ENCODE measurements at places on chromosomes 1 and 21.
A peak's percentile ranks its signal among the peaks of the same experiment; 100 is the strongest.

- DNase-seq = no peak
These were observed 621.4 kb downstream of the KIF26B start for GRCh38 chr1:245776139-245776538.

DNA sequence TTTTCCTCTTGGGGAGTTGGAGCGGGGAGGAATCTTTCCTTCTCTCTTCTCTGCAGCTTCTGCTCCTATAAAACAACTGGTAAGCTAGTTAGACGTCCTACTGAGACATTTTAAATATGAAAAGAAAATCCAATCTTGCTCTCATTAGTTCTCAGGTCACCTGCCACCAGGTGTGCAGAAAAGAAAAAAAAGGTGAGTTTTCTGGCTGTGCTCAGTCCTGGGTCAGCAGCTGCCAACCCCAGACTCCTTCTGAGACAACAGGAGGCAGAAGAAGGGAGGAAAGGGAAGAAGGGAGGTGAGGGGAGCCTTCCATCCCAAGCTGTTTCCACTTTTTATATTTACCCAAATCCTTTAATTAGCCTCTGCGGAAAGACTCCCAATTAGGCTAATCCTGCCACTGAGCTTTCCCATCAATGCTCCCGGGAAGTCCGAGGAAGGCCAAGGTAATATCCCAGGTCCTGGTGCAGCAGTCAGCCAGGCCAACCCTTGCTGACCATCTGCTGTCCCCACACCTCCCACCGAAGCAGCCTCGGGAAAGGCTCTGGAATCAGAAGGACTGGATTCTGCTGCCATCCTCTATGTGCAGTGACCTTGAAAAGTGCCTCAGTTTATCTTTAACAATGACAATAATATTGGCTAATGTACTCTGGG is 33.4 kb downstream of the GLIS1 start:
- DNase-seq = no peak

DNA sequence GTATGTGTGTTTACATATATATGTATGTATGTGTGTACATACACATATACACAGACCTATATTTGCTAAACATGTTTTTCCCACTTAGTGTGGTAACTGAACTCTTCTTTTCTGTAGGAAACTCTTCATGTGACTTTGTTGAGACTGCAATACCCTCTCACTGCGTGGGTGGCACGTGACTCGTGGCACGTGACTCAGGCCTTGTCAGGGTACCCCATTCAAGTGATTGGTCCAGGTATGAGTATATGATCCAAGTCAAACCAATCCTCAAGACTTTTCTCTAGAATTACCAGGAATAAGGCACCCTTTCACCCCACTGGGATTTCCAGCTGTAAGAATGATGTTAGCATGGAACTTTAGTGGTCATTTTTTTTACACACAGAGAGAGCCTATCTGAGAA is 149.2 kb upstream of the KCNK2 start:
- DNase-seq = no peak

DNA sequence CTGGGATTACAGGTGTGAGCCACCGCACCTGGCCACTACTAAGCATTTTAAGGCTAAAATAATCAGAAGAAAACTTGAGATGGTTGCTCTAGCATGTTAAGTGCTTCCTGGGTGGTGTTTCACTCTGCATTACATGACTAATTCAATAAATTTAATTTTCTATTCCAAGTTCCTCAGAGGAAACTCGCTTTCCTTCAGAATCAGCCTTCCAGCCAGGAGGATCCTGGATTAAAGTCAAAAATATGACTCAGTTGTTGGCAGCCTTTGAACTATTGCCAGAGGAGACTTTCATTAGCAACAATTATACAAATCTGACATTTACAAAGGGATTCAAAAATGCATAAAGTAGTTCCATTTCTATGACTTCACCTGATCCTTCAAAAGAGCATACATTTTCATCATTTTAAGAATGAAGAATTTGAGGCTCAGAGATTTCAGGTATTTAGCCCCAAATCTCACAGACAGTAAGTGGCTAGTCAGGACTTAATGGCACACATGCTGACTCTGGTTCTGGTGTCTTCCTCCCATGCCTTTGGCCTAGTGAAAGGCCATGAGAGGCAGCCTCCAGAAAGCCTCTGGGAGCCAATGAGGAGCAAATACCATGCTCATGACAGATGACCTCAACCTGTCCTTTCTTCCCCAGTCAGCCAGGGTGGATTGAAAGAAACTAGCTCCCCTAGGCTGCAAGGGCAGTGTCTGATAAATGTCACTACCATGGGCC is 115.7 kb downstream of the MAP3K21 start:
- no peak for DNase-seq

GRCh38 chr21:34922479-34922878 is 126.6 kb downstream of the RUNX1 start:
- DNase-seq = no peak

- no peak for DNase-seq
These were observed 55.8 kb downstream of the SLC45A1 start for GRCh38 chr1:8373581-8374241.

DNA sequence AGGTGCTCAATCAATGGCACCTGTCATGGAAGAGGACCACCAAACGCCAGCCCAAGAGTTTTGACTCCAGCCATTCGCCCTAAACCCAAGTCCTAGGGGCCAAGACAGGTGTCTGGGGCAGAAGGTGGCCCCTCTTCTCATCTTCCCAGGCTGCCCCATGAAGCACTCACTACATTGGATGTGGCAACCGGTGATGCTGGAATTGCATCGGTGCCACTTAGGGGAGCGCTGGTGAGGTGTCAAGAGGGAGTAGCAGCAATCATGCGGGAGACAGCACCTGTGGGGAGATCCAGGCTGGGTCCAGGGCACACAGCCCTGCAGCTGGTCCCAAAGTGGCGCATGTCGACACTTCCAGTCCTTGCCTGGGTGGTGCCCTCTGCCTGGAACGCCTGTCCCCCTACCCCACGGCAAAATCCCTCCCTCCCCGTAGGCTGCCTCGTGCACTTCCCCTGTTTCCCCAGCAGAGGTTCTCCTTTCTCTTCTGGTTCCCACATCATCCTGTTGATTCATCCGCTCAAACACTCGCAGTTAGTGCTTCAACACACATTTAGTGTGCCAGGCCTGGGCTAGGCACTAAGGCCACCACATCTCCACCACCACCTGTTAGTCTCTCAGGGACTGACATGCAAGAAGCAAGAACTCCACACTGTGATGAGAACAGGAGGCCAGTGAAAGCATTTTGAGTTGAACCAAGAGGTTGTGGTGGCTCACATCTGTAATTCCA is 18.5 kb downstream of the PLA2G2D start:
- DNase-seq = peak; percentile 57

DNA sequence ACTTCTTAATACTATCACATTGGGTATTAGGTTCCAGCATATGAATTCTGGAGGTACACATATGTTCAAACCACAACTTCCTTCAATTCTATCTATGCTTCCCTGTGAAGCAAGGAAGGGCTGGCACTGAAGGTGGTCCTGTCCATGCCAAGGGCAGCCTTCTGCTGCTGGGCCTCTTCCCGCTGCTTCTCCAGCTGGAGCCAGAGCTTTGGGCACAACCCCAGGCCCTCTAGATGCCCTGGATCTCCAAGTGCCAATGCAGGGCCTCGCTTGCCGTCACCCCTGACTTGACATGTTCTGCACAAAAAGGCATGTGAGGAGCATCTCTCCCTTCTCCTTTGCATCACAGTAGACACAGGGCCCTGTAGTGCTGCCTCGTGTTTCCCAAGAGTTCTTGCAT is 62.6 kb downstream of the STYXL2 start:
- no peak for DNase-seq

DNA sequence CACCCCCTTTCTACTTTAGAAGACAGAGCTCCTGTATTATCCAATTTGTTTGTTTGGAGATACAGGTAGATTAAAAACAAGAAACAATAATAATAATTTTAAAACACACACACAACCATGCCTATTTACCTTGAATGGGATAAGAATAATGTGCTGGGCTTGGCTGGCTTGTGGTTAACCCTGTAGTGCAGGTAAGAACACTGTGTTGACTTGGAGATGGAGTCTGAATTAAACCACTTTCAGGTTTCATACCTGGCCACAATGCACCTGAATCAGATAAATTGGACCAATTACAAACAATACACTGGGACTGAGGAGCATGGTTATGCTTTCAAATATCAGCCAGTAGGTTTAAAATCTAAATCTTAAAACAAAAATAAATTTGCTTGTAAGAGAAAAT is 60.8 kb downstream of the EYA3 start:
- DNase-seq = no peak

- DNase-seq = no peak
These were observed 663.0 kb downstream of the AJAP1 start for GRCh38 chr1:5317391-5317790.

DNA sequence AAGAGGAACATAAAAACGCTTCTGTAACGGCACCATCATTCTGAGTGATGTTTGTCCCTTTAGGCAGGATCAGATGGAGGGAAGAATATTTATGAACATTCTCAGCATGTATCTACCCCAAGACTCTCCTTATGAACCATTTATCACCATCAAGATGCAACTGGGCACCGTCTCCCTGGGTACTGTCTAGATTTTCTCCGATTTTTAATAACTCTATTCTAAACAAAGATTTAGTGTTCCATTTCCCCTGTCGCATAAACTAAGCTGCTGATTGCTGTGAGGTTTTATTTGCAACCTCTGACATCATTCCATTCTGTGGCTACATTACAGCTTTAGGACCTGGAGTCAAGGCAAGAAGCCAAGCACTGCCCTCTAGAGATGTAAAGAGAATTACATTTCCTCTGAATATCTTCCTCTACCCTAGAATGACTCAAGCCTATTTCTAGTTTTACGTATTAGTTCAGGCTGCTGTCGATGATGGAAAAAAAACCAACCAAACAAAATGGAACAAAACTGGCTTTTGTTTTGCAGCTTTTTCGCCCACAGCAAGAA is 130.1 kb upstream of the MAP1LC3C start:
- DNase-seq = peak; percentile 41

DNA sequence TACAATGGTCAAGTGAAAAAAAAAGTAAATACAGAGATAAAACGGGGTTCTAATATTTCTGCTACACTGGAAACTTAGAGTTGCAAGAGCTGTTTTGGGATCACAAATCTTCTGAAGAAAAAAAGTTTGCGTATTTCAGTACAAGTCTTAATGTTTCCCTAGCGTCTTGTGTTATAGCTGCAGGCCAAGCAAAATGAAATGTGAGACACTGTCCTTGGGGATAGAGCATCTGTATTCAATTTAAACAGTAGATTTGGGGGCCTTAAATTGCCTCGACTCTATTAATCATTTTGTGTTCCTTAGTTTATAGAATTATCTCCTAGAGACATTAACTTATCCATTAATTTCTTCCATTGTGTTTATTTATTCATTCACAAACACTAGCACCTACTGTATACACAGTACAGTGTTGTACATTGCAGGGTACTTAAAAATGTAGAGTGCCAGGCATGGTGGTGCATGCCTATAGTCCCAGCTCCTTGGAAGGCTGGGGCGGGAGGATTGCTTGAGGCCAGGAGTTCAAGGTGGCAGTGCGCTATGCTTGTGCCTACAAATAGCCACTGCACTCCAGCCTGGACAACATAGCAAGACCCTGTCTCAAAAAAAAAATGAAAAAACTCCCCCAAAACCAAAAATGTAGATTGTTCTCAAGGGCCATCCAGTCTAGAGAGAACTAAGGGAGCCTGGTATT is 7.9 kb downstream of the DISC1 start:
- DNase-seq = no peak

DNA sequence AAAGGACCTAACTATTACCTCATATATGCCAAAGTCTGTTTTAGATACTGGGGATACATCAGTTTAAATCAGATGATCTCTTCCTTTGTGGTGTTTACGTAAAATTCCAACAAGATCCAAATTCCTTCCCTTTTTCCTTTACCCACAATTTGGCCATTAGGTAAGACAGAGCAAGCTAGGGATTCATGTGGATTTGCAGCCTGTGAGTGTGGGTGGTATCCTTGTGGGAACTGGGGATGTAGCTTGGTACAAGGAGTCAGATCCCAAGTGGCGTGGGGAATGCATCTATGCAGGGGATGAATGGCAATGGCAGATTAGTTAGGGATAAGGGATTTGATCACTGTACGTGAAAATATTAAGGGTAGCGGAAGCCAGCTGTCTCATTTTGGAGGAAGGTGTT is 9.8 kb upstream of the STRIP1 start:
- DNase-seq = no peak

GRCh38 chr1:63742526-63742925 is 31.3 kb upstream of the ROR1 start:
- no peak for DNase-seq

- DNase-seq = no peak
These were observed 963 bp upstream of the CYP4B1 start for GRCh38 chr1:46797696-46798470.

DNA sequence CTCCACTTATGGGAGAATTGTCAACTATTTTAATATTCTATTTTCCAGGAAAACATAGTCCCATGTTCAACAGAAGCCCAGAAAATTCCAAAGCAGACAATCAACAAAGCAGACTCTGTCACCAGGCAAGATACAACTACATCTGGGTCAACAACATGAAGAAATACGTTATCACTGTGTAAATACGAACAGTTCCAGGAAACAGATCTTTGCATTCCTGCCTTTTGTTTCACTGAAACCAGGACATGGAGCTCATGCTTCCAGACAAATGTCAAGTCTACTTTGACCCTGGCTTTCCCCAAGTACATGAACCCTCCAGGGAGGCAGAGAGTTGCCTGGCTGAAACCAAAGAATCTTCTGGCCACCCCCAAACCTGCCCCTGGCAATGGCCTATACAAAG is 106.7 kb downstream of the SETD4 start:
- DNase-seq = no peak

- no peak for DNase-seq
These were observed 83.6 kb downstream of the CLIC4 start for GRCh38 chr1:24828887-24829192.

DNA sequence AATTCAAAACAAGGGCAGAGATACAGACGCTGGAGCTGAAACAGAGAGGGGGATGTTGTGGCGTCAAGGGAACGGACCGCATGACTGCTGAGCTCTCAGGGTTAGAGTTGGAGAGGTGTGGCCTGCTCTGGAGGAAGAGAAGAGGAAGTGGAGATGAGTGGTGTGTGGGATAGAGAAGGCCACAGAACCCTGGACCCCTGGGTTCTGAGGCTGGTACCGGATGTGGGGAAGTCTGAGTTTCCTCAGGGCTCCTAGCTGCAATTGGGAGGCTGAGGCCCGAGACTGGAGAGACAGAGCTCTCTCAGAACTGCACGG is 1.8 kb downstream of the BCAN start:
- DNase-seq = no peak

GRCh38 chr1:43031316-43032203 is 72.9 kb upstream of the SLC2A1 start:
- DNase-seq = no peak

Measured in NAMALWA (cell line).